ENCODE measurements at places on chromosomes 6 and 20.

DNA sequence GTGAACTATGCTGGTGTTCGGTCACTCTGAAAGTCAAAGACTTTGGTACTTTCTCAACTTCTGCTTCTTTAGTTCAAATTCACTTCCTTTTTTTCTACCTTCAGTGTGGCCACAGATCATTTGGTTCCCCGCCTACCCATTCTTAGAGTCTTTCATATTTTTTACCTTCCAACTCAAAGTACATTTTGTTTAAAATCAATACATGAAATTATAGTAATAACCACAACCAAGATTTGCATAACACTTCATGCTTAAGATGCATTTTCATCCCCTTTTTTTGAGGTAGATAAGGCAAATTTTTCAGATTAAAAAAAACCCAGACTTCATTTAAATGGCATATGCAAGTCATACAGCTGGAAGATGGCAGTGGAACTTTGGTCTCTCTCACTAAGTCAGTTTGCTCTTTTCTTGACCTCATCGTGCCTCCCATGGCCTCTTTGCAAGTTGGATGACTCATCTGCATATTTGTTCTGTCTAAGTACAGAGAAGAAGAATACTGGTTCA lies 11.9 kb upstream of the CNR1 start:
- no peak for DNase-seq

DNA sequence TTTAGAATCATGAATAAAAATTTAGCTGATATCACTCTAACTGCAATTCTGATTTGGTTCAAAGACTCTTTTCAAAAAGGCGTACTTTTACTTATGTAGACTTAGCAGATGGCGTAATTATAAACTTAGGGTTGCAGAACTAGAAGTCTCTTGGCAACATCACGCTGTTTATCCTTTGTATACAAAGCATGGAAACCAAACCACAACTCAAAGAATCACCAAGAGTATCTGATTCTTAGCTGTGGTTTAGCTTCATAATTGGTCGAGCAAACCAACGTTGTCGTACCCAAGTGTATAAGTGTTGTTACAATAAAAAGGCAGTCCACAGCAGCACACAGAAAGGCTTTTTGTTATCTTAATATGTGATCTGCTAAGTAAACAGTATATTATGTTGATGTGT lies 18.2 kb downstream of the STMND1 start:
- no peak for DNase-seq

- no peak for DNase-seq
Measured at GRCh38 chr6:7991536-7991935, 72.7 kb downstream of the BLOC1S5 start.

GRCh38 chr20:24051160-24051559 lies 62.6 kb upstream of the GGTLC1 start:
- no peak for DNase-seq

- DNase-seq: no peak
Measured at GRCh38 chr20:46814366-46815232, 80.0 kb upstream of the EYA2 start.

- DNase-seq: no peak
Measured at GRCh38 chr20:47354464-47354713, 2.1 kb downstream of the ZMYND8 start.

GRCh38 chr6:109788687-109789086 lies 97.6 kb downstream of the FIG4 start:
- DNase-seq: no peak

- DNase-seq: no peak
Measured at GRCh38 chr6:46356543-46356942, 134.7 kb downstream of the RCAN2 start.

DNA sequence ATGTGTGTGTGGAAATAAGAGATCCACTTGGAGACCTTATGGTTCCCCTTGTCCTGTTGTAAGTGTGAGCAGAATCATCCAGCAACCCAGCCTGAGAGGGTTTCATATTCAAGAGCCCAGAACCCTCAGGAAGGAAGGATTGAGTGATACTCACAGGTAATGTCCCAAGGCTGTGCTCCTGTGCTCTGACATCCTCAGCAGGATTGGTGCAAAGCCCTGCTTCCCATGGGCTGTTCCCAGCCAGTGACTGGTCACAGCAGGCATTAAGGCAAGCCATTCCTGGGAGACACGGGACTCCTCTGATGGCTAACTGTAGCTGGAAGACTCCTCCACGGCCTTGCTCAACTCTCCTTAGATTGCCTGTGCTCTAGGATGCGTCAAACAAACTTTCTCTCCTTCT lies 33.8 kb upstream of the HLA-G start:
- DNase-seq: no peak

DNA sequence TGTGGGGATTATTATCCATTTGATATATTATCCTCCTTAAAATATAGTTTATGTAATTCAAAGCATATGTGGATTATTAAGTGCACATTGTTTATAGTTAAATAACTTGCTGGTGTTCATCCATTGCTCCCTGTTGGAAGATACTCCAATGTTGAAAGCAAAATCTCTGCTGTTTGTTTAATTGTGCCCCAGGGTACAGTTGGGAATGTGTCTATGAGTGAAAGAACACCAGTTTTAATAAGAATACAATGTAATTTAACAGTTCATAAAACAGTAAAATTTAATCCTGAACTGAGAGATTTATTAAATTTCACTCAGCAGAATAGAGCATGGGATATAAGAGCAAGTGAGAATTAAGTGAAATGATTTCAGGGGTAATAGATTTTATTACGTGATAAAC lies 364.9 kb downstream of the GRIK2 start:
- DNase-seq: no peak

GRCh38 chr6:44021589-44022295 lies 105.5 kb downstream of the MRPL14 start:
- no peak for DNase-seq

GRCh38 chr20:13927171-13927570 lies 63.2 kb downstream of the SEL1L2 start:
- no peak for DNase-seq

- DNase-seq: peak; percentile 77
Measured at GRCh38 chr20:34825530-34826362, at the start of gene NCOA6. NCOA6 (minus strand) TSS chr20:34825651; CDS start chr20:34782355, 43,296 bp downstream.

GRCh38 chr20:50276119-50277063 lies 85.8 kb downstream of the CEBPB start:
- DNase-seq: no peak

DNA sequence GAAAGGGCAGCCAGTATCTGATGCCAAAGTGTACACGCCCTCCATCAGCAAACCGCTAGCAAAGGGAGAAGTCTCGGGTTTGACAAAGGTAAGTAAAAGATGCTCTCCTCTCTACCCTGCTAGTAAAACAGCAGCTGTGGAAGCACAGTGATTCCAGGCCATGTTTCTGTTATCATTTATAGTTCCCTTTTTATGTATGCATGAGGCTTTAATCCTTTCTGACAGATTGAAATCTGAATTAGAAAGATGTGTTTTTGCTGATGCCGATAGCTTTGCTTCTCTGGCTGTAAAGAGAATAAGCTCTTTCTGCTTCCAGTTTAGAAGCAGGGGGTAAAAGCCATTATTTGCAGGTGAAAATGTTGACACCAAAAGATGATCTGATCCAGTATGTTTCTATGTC lies 392.4 kb upstream of the SOX4 start:
- DNase-seq: no peak

GRCh38 chr6:32622545-32623401 lies 14.4 kb upstream of the HLA-DQA1 start:
- DNase-seq: peak; percentile 15

DNA sequence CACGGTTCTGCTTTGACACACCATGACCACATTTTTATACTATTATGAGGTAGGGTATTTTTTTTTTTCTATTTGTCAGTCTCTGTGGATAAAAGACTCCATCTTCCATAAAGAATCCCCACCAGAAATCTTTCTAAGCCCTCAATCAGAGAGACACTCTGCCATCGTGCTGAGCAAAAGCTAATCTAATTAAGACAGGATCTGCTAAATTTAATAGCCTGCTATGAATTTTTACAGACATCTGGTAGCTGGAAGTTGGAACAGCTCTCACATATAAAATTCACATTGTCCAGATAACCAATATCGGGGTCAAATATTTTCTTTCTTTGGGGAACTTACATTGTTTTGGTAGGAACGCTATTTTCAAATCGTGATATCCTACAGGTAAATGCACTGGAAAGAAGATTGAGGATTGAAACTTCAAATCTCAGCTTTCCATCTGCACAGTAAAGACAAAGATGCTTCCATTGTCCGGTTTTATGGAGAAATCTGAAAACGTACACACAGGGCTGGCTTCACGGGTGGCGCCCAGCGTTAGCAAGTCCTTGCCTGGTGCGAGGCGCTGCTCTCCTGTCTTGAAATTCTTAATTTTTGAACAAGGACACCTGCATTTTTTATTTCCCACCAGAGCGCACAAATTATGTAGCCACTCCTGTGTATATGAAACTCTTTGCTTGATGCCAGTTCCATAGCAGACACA lies 573.8 kb upstream of the NOX3 start:
- no peak for DNase-seq

- no peak for DNase-seq
Measured at GRCh38 chr6:10391299-10391630, 23.6 kb downstream of the TFAP2A start.

GRCh38 chr6:7170117-7170732 lies 62.5 kb downstream of the RREB1 start:
- DNase-seq: no peak

GRCh38 chr6:1348675-1349074 lies 36.8 kb downstream of the FOXQ1 start:
- no peak for DNase-seq

GRCh38 chr6:84581494-84582259 lies 182.7 kb downstream of the TBX18 start:
- no peak for DNase-seq

DNA sequence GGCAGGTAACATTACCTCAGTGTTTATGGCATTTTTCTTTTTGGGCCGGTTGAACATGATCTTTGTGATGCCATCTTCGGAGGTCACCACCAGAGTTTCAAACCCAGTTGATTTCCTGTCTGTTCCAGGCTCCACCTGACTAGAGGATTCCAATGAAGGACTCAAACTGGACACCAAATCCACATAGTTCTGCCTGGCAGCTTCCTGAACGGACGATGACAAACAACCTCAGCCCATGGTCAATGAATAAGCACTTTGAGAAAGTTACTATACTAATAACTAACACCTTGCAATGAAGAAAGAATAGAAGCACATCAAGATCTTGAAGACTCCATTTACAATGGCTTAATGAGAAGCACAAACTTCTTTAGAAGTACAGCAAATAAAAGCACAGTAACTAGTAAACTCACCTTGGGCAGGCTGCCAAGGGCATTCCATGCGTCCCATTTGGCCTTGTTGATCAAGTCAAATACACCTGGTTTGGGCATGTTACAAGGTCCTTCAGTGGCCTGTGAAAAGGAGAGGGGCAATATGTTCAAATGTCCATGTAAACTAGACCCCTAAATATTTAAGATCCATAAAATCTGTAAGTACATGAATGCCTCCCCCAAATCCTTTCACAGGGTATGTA lies 4.9 kb downstream of the ECI2 start:
- DNase-seq: no peak

GRCh38 chr20:23727016-23727415 lies 23.7 kb downstream of the CST1 start:
- DNase-seq: no peak

DNA sequence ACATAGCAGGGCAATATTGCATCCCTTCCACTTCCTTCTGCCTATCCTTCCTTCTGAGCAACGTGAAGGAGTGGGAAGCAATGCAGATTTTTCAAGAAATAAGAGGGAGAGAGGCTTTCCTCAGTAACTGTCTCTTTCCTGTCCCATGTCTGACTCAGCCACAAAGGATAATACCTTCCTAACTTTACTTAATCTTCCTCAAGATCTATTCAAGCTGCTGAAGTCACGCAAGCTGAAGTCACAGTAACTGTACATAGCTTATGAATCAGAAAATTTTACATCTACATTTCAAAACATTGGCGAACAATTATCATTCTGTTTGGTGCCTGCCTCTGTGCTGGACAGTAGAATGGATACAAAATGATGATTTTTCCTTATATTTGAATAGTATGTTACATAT lies 86.4 kb upstream of the POU3F2 start:
- DNase-seq: no peak

GRCh38 chr6:107767637-107768036 lies 56.5 kb downstream of the SCML4 start:
- DNase-seq: no peak

DNA sequence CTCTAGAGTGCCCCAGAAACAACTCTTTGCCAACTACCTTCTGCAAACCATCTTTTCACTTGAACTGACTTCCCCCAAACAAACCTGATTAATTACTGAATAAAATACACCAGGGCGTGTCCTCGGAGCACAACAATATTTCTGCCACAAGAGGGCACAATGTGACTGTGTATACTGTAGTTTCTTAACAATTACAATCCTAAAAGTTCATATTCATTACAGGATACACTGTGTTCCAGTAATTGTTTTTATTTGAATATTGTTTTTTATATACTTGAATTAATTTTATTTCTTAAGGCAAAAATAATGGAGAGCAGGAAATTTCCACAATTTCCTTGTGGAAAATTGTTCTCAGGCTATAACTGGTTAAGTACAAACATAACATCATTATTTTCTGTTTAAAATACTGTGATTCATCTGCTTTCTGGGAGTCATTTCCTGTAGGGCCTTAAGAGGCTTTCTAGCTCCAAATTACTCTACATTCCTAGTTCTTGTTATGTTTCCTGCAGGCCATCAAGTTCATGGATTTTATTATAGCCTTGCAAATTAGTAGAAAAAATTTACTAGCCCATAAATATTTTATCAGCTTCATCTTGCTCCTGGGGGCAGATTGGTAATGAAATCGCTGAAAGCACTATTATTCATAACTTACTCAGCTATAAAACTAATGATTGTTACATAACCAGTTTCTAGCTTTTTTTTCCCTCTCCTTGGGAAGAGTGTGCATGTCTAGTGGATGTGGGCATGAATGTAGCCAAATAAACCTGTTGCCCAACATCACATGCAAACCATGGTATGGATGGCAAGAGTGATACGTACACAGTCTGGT lies 51.9 kb upstream of the SLC22A16 start:
- DNase-seq: no peak

DNA sequence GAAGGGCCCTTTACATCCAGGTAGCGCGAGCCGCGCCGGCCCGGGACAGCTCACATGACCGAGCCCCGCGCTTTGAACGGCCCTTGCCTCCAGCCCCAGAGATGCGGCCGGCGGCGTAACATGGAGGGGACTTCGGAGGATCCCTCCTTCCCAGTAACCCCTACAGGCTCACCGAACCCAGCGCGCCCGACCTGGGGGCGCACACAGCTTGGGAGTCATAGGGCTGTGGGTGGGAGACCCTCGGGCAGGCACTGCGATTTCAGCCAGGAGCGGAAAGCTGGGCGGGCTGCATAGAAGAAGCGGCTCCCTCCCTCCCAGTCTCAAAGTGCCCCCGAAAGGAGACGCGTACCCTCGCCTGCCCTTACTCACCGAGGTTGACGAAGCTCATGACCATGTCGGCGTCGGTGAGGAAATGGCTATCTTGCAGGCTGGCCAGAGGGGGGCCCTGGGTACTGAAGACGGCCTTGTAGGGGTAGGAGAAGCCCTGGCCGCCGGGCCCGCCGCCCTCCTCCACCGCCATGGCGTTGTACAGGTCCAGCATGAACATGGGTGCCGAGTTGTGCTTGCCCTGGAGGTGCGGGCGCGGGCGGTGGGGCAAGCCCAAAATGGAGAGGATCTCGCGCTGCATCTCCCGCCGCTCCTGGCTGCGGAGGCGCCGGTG lies 975 bp downstream of the BMP7 start:
- no peak for DNase-seq

All from NK-92 treated with Interleukin-12 subunit alpha and Interleukin-12 subunit beta, amount 100 ng/mL, for 24 hours (cell line).